ENCODE measurements at places on chromosomes 5 and 9.

GRCh38 chr5:124459984-124460383 is 286.5 kb downstream of the ZNF608 start:
- no peak for DNase-seq

GRCh38 chr5:112668911-112669310 is 68.8 kb upstream of the APC start:
- DNase-seq: no peak

- no peak for DNase-seq
Measured at GRCh38 chr9:133987446-133987788, 4.7 kb downstream of the VAV2 start.

GRCh38 chr5:91641730-91642350 is 258.7 kb upstream of the ARRDC3 start:
- DNase-seq: no peak

DNA sequence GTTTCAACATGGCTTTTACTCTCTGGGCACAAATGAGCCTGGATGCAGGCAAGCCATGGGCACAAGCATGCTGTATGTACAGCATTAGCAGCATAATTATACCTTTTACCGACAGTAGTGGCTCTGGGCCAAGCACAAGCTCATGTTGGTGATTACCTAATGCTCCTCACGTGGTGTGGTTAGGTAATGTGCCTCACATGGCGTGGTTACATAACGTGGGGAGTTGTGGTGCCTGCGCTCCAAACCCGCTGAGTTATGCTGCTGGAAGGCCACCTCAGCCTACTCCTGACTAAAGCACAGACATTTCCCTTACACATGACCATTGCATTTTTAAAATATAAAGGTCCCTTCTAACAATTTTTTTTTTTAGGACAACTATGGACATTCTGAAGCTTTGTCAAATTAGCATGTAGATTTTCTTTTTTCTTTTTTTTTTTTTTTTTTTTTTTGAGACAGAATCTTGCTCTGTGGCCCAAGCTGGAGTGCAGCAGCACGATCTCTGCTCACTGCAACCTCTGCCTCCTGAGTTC is 794.0 kb downstream of the EFNA5 start:
- no peak for DNase-seq

DNA sequence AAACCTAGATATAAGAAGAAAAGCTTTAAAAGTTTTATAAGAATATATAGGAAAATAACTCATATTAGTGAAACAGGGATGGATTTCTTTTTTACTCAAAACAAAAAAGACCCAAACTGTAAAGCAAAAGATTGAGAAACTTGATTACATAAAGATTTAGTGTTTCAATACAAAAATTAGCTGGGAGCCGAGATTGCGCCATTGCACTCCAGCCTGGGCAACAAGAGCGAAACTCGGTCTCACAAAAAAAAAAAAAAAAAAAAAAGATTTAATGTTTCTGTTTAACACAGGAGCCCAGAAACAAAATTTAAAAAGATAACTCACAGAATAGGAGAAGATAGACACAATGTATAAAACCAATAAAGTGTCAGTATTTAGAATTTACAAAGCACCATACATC is 45.2 kb downstream of the CDC14B start:
- DNase-seq: no peak

- no peak for DNase-seq
Measured at GRCh38 chr9:38046661-38047300, 22.2 kb downstream of the SHB start.

DNA sequence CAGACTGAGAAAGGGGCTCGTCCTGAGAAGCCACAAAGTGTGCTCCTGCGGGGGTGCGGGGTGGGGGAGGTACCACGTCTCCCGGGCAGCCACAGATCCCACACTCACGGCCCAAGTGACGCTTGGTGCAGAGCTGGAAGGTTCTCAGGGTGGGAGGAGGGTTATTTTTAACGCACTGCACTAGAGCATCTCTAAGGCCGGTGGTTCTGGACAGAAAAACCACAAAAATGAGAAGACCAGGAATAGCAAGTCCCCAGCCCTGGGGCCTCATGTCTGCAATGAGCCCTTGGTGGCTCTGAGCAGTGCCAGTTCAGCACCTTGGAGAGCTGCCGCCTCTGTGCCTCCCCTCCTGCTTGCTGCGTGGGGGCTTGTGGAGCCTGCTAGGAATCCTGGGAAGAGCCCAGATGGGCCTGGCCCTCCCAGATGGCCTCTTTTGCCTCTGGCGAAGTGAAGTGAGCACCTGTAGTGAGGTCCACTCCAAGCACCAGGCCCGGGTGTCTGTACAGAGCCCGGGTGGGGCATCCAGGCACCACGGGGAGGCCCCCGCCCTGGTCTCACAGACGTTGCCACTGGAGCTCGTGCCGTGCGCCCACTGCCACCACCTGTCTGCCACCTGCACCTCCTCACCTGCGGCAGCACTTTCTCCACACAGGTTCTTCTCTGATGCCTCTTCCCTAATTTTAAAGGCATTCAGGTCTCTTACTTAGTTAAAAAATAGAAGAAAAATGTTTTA is 48.9 kb upstream of the CACNA1B start:
- no peak for DNase-seq

- DNase-seq: no peak
Measured at GRCh38 chr5:121962958-121963357, 1.2 kb downstream of the SRFBP1 start.

- no peak for DNase-seq
Measured at GRCh38 chr9:19992556-19992955, 203.7 kb upstream of the SLC24A2 start.

GRCh38 chr5:69493396-69494133 is 975 bp downstream of the OCLN start:
- peak; percentile 42 for DNase-seq

- no peak for DNase-seq
Measured at GRCh38 chr5:106097340-106097739, 1573.4 kb downstream of the EFNA5 start.

GRCh38 chr5:74109344-74109743 is 483.3 kb downstream of the ARHGEF28 start:
- DNase-seq: no peak

Measured in 8988T (cell line).